ENCODE measurements at places on chromosomes 11 and 22. TPM values are rescaled to one million over a fixed set of nuclear protein-coding genes. Genes with fewer than 3 reads are reported as not detected.

The MS4A7 gene
- 23.3 TPM for total RNA-seq

The TRIM29 gene
- total RNA-seq: 729 TPM

GRCh38 chr11:130214861-130215530, 55.4 kb downstream of the ST14 start:
- no peaks in the 10 kb centered on the region for H3K36me3 ChIP-seq
- no peaks in the 10 kb centered on the region for H3K27me3 ChIP-seq
- H3K4me1 ChIP-seq: no peaks in the 10 kb centered on the region
- H3K4me3 ChIP-seq: no peak overlapping the region
- no peak for DNase-seq

DNA sequence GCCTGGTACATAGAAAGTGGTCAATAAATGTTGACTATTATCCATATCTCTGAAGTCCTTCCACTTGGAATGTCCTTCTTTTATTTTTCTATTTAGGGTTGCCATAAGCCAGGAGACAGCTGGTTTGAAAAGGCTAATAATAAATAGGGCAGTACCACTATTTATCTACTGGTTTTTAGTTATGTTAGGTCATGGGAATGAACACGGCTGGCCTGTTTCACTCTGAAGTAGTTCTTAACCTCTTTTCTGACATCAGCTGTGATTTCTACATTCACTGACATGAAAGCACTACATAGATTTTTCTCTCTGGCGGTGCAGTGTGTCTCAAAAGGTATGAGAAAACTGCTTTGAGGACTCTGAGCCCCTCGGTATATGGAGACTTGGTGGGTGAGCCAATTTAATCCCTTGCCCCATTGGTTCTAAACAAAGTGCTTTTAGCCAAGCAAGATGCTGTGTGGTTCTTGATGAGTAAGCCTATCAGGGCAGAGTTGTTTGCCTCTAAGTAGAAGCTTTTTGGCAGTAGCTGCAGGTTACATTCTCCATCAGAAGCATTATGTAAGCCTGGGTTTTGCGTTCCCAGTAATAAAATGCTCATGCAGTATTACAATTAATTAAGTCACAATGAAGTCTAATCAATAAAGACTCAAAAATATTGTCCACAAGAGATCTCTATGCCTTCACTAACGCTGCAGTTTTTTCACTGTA, 48.7 kb upstream of the APOA1 start:
- H3K4me3 ChIP-seq: no peak overlapping the region
- DNase-seq: no peak
- no peaks in the 10 kb centered on the region for H3K36me3 ChIP-seq
- H3K27me3 ChIP-seq: no peaks in the 10 kb centered on the region
- H3K27ac ChIP-seq: no peak overlapping the region

DNA sequence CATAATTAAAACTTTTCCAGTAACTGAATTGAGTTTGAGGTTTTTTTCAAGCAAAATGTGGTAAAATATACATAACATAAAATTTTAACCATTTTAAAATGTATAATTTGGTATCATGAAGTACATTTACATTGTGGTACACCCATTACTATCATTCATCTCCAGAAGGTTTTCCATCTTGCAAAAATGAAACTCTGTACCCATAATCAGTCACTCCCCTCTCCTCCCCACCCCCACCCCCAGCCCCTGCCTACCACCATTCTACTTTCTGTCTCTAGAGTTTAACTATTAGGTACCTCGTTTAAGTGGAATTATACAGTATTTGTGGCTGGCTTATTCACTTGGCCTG, 63.7 kb downstream of the MICAL2 start:
- H3K4me1 ChIP-seq: peaks cover 18% of the 10 kb centered on the region
- no peaks in the 10 kb centered on the region for H3K27me3 ChIP-seq
- no peak for DNase-seq
- H3K4me3 ChIP-seq: no peak overlapping the region
- H3K36me3 ChIP-seq: no peaks in the 10 kb centered on the region

DNA sequence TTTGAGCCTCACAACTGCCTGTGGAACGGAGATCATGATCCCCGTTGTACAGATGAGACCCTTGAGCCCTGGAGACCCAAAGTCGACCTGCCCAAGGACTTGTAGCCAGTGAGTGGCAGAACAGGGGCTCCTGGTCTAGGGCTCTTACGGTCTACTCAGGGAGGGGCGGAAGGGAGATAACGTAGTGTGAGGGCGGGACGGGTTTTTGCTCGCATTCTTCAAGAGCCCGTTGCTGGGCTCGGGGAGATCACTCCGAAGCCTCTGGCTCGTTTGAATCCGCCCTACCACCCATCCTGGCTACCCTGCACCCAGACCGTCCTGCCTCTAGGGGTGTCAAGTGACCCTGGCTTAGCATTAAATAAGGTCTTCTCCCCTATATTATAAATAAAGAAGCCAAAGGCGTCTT, 639 bp downstream of the CRY2 start:
- DNase-seq: no peak
- H3K27me3 ChIP-seq: no peaks in the 10 kb centered on the region
- H3K4me3 ChIP-seq: peak overlapping the region; percentile 88
- peaks cover 57% of the 10 kb centered on the region for H3K4me1 ChIP-seq
- H3K27ac ChIP-seq: peak overlapping the region; percentile 84
- no peaks in the 10 kb centered on the region for H3K36me3 ChIP-seq

- no peak overlapping the region for H3K27ac ChIP-seq
- DNase-seq: no peak
- peaks cover 6% of the 10 kb centered on the region for H3K4me1 ChIP-seq
- H3K36me3 ChIP-seq: no peaks in the 10 kb centered on the region
Observed at GRCh38 chr11:75386942-75387630, 12.2 kb upstream of the RPS3 start.

- no peak overlapping the region for H3K4me3 ChIP-seq
- H3K27ac ChIP-seq: no peak overlapping the region
- H3K36me3 ChIP-seq: no peaks in the 10 kb centered on the region
Observed at GRCh38 chr11:117826190-117826570, 1.6 kb upstream of the FXYD2 start.

The TMEM225 gene
- not detected for total RNA-seq

GRCh38 chr11:84430661-84431060, 1144.5 kb upstream of the CCDC90B start:
- H3K27ac ChIP-seq: no peak overlapping the region
- no peaks in the 10 kb centered on the region for H3K36me3 ChIP-seq
- DNase-seq: no peak
- no peaks in the 10 kb centered on the region for H3K4me1 ChIP-seq
- H3K4me3 ChIP-seq: no peak overlapping the region

The OMP gene
- total RNA-seq: not detected

The SOX6 gene
- total RNA-seq: 4.9 TPM

The OR10A2 gene
- not detected for total RNA-seq

The MB gene
- not detected for total RNA-seq

GRCh38 chr11:9569588-9570164, 3.8 kb upstream of the WEE1 start:
- H3K4me3 ChIP-seq: peak overlapping the region; percentile 8
- H3K4me1 ChIP-seq: peaks cover 60% of the 10 kb centered on the region
- peak overlapping the region; percentile 95 for H3K27ac ChIP-seq

DNA sequence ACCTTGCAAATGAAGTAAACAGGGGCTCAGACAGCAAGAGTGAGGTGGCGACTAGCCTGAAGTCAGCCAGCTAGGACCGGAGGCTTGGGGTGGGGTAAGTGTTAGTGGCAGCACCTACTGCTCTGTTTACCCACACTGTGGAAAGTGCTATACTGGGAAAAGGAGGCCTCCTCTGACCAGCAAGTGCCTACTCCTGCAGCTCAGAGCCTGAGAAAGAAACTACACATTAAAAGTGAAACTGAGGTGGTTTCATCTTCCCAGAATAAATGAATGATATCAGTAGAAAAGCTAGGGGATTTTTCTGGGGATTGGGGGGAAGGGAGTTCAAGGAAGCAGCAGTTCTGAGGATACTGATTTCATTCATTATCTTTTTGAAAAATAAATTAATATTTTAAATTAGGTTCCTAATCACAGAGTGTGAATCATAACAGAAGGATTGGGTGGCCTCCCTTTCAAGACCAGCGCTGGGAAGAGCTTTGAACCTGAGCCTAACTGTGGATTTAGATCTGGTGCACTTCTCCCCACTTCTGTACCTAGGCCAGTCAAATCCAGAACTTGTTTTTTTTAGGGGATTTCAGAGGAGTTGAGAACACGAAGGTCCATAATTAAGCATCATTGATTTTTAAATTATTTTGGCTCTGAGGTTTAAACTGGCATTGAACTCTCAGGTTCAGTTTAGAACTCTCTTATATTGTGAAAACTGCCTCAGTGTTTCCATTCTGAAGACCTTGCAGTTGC, 48.1 kb upstream of the GRAMD1B start:
- no peak overlapping the region for H3K4me3 ChIP-seq
- H3K27ac ChIP-seq: no peak overlapping the region
- H3K27me3 ChIP-seq: no peaks in the 10 kb centered on the region
- no peaks in the 10 kb centered on the region for H3K4me1 ChIP-seq

DNA sequence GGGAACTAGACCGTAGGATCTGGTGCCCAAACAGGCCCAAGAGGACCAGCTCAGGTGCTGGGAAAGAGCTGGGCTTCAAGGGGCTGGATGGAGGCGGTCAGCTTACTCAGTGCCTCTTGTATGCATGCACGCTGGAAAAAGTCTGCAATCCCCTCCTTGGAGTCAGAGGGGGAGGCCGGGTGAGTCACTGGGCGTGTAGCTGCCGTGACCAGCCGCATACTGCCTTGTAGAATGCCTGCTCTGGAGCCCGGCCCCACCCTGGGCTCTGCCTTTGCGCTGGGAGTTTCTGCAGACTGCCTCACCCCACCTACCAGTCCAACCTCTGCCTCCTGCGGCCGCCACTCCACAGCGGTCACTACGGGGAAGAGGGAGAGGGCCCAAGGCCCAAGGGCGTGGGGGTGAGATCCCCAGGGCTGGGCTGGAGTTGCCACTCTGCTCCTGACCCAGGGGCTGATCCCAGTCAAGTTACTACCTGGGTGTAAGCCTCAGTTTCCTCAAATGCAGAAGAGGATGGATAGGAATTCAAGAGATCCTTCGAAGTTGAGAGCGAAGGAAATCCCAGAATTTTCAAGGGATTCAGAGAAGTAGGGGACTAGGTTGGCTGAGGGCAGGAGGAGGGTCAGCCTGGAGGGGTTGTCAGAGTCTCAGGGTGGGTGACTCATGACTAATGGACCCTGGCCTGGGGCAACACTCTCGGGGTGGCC, 4.2 kb downstream of the MRGPRF start:
- no peaks in the 10 kb centered on the region for H3K27me3 ChIP-seq
- H3K4me1 ChIP-seq: peaks cover 50% of the 10 kb centered on the region
- peaks cover 17% of the 10 kb centered on the region for H3K36me3 ChIP-seq
- peak overlapping the region; percentile 62 for H3K4me3 ChIP-seq
- peak overlapping the region; percentile 95 for H3K27ac ChIP-seq
- DNase-seq: no peak

GRCh38 chr22:32544953-32545558, 70.4 kb downstream of the FBXO7 start:
- no peak overlapping the region for H3K4me3 ChIP-seq
- peaks cover 41% of the 10 kb centered on the region for H3K4me1 ChIP-seq
- H3K36me3 ChIP-seq: no peaks in the 10 kb centered on the region
- DNase-seq: peak; percentile 86
- no peaks in the 10 kb centered on the region for H3K27me3 ChIP-seq

The BRSK2 gene
- total RNA-seq: 3.9 TPM

- H3K27me3 ChIP-seq: no peaks in the 10 kb centered on the region
- no peaks in the 10 kb centered on the region for H3K36me3 ChIP-seq
- H3K4me3 ChIP-seq: no peak overlapping the region
- no peak for DNase-seq
Observed at GRCh38 chr11:5307256-5308019, 5.7 kb upstream of the OR51B4 start.

DNA sequence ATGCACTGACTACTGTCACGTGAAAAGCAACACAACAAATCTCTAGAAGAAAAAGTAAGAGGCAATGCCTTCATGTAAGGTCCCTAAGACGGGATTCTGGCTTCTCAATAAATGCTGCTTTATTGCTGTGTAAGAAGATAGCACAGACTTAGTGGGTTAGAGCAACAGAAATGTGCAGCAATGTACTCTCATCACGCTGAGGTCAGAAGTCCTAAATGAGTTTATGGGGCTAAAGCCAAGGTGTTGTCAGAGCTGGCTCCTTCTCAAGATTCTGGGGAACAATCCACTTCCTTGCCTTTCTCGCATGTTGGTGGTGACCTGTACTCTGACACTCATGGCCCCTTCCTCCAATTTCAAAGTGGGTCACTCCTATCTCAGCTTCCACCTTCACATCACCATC, 93.4 kb downstream of the SHANK2 start:
- no peak overlapping the region for H3K4me3 ChIP-seq
- H3K27me3 ChIP-seq: no peaks in the 10 kb centered on the region
- H3K36me3 ChIP-seq: no peaks in the 10 kb centered on the region
- H3K27ac ChIP-seq: no peak overlapping the region
- no peak for DNase-seq

- H3K27me3 ChIP-seq: no peaks in the 10 kb centered on the region
- H3K4me1 ChIP-seq: peaks cover 7% of the 10 kb centered on the region
- H3K36me3 ChIP-seq: no peaks in the 10 kb centered on the region
- no peak overlapping the region for H3K27ac ChIP-seq
- H3K4me3 ChIP-seq: no peak overlapping the region
Observed at GRCh38 chr11:128859563-128860441, 7.3 kb downstream of the KCNJ1 start.

All from vagina (tissue), 2 donors.